ENCODE measurements at places on chromosomes 3 and 15.

DNA sequence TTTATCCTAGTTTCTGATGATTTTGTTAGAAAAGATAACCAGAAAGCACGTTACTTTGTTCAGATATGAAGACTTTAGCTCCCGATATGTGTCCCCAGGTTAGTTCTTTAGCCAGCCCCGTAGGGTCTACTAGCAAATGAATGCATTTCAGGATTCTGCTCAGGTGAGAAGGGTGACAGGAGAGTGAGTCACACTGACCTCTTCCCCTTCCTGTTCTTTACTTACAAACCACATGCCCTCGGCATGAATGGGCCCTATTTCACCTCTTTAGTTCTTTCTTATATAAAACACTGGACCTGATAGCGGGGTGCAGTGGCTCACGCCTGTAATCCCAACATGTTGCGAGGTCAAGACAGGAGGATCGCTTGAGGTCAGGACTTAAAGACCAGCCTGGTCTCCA lies 98.4 kb downstream of the SLC49A4 start:
- no peak for DNase-seq

DNA sequence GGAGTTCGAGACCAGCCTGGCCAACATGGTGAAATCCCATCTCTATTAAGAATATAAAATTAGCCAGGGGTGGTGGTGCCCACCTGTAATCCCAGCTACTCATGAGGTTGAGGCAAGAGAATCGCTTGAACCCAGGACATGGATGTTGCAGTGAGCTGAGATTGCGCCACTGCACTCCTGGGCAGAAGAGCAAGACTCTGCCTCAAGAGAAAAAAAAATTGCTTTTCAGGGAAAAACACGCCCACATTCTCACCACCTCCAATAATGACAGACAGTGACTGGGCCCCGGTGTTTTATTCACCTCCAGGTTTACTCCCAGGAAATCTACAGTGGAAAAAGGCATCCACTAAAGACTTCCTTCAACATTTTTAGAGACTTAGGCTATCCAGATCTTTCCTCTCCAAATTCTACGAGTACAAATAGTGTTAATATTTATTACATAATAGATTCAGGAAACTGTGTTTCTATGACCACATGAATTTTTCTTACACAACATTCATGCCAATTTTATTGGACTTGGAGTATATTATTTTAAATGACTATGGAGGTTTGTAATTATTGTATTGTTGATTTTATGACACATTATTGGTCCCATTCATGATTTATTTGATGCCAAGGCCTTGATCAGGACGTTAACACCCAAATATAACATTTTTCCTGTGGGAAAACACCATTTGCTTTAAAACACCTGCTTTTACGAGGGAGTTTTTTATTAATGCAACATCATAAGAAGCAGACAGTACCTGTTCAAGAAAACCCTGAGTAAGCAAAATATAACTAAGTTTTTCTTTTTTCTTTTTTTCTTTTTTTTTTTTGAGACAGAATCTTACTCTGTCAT lies 26.6 kb downstream of the IGF2BP2 start:
- no peak for DNase-seq

- no peak for DNase-seq
Measured at GRCh38 chr3:8606701-8607231, 37.8 kb downstream of the SSUH2 start.

GRCh38 chr15:60740787-60741354 lies 261.9 kb upstream of the ICE2 start:
- no peak for DNase-seq

GRCh38 chr3:143726727-143727126 lies 121.5 kb downstream of the SLC9A9 start:
- no peak for DNase-seq

GRCh38 chr3:119324899-119325298 lies 30.7 kb downstream of the ARHGAP31 start:
- DNase-seq: no peak

GRCh38 chr3:114290911-114291901 lies 2.6 kb upstream of the TIGIT start:
- peak; percentile 88 for DNase-seq

- no peak for DNase-seq
Measured at GRCh38 chr3:183911763-183912506, 27.3 kb upstream of the PARL start.
